ENCODE measurements at places on chromosomes 4 and X.

- no peak for DNase-seq
These were observed 910.4 kb downstream of the RAB28 start for GRCh38 chr4:12573716-12574115.

GRCh38 chrX:148146121-148146520 is 165.0 kb downstream of the FMR1NB start:
- no peak for DNase-seq

GRCh38 chr4:143148521-143148920 is 36.2 kb upstream of the USP38 start:
- no peak for DNase-seq

DNA sequence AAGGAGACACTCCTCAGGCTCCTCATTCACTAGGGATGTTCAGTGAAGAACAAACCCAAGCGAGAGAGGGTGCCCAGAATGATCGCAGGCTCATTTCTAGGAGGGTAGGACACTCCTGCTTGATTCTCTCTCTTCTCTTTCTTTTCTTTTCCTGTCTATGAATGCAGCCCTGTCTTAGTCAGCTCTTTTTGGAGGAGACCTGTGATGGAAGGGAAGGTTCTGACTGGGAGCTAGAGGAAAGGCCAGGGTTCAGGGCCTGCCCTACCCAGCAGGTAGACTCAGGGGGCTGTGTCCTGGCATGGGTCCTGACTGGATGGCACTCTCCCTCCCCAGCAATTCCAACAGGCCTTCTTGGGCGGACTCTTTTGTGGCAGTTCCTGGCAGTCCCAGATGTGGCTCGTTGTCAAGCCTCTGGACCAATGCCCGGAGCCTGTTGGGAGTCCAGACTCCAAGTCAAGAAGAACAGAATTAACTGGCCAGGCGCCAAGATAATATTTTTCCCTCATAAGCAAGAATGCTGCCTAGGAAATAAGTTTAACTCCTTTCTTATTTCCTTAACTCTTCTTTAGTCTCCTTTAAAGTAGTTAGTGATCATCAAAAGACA is 139.4 kb upstream of the SCML1 start:
- DNase-seq, result no peak

GRCh38 chr4:160580581-160580980 is 1477.7 kb downstream of the RAPGEF2 start:
- no peak for DNase-seq

- DNase-seq, result no peak
These were observed 72.4 kb downstream of the NRK start for GRCh38 chrX:105894721-105895120.

Measured in HAP-1 (cell line).